Activated T-cell treated with anti-CD3 and anti-CD28 coated beads for 48 hours (primary cell): ENCODE measurements at places on chromosomes 2 and 18.

DNA sequence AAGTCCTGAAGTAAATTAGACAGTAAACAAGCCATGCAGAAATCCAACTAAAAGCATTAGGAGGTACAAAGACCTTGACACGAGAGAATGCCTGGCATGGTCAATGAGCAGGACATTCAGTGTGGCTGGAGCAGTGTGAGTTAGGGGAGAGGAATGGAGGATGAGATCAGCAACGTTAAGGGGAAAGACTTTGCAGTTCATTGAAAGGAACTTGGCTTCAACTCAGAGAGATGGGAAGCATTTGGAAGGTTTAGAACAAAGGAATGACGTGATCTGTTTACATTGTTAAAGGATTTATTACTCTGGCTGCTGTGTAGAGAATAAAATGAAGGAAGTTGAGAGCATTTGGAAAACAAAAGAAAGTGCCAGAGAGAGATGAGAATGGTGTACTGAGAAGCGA lies 621.3 kb downstream of the XIRP2 start:
- DNase-seq: no peak

DNA sequence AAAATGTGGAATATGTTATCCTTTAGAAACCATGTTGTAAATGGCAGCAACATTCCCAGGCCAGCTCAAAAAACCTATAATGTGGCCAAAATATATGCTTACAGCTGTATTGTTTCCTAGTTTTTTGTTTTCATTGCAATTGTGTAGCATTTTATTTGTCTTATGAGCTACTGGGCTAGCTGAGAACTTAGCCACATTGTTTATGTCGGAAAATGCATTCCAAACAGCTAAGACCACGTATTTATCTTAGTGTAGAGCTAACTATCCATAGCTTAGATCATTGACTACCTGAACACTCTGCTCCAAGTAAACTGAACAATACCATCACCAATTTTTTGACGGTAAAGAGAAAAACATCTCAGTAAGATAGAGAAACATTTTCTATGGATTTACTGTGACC lies 38.4 kb downstream of the METAP1D start:
- no peak for DNase-seq

DNA sequence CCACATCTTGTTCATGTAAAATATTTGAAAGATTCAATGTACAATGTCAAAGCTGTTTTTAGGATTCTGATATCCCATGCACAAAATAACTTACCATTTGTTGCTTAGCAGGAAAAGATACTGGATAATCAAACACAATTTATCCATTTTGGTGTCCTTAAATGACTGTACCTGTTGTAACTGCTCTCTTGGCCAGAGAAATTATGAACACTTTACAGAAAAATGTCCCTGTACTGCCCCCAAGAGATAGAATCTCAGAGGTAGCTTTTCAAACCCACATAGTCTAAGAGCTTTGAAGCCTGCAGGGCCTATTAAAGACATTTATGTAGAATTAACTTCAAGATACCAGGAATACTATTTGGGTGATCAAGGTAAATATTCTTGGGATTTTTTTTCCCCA lies 12.2 kb upstream of the ME2 start:
- DNase-seq: no peak

DNA sequence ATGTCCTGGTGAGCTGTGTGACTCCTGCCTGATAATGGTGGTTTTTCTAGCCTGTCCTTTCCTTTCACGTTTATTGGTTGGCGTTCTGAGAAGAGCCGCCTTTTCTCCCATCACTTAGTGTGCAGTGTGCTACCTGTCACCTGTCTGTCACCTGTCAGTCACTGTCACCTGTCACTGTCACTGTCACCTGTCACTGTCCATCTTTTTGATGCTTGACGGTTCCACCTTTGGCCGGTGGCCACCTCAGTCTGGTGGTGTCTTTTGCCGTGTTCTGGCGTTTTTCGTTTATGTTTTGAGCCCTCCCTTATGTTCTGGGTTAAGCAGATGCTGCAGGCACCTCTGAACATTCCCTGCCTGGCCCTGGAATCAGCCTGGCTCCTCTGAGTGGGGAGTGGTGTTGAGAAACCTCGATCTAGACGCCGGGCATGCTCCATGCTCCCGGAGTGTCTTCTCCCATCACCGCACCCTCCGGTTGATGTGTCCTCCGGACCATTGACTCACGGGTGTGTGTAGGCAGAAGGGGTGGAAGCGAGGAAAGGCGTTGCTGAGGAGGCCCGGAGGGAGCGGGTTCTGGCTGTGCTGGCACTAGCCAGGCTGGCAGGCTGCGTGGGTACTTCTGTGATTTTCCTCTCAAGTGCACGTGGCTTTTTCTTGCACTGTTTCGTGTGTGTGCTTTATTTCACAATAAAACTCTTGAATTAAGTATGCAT lies 20.7 kb downstream of the DTYMK start:
- no peak for DNase-seq

DNA sequence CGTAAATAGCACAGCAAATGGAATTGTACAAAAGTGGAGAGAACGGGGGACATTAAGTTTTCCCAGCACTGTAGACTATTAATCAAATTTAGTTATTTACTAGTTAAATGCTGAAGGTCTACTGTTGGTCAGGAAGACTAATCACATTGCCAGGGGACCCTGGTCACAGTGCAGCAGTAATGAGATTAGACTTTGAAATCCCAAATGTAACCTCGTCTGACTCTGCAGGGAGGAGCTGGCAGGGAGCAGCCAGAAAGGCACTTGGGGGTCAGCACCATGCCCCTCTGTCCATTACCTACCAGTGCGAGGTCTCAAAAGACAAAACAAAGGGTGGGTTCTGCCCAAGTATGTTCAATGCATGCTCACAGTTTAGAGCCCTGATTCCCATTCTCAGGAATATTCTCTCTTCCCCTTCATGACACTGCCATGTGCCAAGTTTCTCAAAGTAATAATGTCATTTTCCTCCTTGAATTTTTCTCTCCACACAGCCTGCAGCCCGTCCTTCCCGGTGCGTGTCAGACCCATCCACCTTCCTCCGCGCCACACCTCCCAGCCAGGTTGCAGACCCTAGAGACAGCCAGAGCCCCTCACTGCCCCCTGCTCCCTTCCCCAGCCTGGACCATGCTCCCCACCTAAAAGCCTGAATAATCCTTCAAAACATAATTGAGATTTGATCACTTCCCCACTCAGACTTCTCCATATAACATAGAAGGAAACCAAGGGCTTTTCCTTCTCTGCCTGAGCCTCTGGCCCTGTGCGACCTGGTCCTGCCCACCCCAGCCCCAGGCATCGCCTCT lies 52.5 kb downstream of the TMEM18 start:
- DNase-seq: no peak

GRCh38 chr2:207327513-207327912 lies 161.8 kb upstream of the KLF7 start:
- DNase-seq: no peak

DNA sequence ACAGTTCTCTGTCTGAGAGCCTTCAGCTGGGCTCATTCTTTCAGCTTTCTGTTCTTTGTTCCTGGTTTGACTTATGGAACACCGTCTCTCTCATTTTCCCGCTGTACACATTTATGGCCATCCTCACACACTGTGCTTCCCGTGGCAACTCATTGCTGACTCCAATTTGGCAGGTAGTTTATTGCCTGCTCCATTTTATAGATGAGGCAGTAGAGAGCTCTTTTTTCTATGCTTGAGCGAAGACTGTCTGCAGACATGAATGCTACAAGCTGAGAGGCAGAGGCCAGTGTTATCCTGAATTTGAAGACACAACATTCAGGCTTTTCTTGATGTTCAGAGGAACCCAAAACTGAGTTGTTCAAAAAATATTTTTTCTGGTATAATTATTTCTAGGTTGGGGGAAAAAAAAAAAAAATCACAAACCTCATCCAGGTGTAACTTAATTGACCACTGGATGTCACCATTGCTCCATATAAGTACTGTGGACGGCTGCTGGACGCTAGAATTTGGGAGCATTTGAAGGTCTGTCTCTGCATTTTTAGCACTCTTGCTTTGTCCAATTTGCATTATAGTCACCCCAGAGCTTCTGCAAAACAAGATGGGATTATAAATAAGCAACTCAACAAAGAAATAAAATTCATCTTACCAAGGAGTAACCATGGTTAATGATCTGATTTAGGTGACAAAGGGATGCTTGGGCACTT lies 83.5 kb downstream of the HRH4 start:
- no peak for DNase-seq

DNA sequence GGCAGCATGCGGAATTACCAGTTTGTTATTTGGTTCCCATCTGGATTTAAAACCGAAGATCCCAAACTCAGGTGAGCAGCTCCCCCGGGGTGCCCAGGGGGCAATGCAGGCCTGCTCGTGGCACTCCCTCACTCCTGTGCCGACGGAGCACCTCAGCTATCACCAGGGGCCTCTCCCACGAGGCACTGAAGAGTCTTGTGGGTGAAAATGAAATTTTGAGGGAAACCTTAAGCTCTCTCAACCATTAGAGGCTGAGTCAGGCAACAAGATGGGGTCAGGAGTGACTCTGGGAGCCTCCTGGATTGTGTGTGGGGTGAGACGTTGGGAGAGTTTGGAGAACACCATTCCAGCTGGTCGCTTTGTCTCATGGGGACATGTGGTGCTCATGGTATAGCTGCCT lies 189.0 kb downstream of the PRKCE start:
- no peak for DNase-seq

DNA sequence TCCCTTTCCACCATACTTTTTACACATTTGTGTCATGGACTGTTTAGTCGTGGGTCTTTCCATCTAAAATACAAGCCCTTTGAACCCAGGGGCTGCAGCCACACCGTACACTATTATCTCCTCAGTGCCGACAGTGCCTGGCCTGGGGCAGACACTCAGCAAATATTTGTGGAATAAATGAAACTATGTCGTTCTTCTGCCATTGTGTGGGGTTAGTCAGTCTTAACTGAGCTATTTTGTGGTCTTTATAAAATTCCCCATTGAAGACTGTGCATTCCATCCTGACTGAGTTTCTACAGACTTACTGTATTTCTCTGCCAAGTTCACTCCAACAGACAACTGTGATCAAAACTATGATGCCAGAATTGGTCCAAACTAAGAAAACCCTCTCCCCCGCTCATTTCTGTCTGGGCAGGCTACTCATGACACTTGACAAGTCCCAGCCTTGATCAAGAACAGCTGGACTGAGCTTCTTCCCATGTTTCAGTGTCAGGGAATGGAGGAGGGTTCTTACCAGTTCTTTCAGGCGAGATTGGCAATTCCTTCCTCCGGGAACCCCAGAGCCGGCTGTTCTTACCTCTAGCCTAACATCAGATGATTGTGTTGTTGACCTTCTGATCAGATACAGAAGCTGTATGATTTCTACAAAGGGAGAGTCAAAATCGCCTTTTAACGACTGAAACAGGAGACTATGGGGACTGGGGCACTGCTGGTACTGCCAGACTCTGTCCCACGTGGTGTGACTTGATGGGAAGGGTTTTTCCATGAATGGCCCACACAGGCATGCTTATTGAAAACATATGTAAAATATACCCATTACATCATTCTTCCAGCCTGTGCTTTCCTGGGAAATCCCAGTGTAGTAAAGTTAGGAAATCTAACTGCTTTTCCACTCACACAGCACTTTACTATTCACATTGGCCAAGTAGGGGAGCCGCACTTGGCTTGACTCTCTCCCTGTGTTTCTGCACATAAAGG lies 77.4 kb upstream of the NPAS2 start:
- no peak for DNase-seq

DNA sequence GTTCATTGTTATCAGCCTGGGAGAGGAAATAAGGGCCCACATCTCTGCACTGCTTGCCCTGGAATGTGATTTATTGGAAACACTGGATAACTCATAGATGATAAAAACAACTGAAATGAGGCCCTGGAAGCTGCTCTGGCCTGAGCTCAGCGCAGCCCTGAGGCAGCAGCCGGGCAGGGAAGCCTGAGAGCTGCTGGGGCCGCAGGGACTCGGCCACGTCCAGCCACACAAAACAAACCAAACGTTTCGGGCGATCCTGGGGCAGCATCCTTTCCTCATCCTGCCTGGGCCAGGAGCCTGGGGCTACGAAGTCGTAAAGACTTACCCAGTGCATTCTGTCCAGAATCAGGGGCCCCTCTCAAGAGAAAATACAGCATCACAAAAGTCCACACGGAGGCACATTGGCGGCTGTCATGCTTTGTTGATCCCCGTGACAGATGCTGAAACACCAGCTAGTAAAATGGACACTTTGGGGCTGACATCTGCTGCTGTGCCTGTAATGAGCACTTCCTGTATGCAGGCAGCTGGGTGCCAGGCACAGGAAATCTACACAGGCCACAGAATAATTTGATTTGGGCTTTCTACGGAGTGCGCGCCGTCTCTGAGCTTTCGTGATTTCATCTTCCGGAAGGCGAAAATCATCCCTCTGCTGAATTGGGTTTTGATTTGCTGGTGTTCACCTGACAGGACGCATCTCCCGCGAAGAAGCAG lies 250.6 kb downstream of the EIPR1 start:
- DNase-seq: no peak

- DNase-seq: no peak
Measured at GRCh38 chr2:42999391-42999841, 207.0 kb upstream of the HAAO start.

- no peak for DNase-seq
Measured at GRCh38 chr18:9854801-9855676, 30.7 kb upstream of the TXNDC2 start.

DNA sequence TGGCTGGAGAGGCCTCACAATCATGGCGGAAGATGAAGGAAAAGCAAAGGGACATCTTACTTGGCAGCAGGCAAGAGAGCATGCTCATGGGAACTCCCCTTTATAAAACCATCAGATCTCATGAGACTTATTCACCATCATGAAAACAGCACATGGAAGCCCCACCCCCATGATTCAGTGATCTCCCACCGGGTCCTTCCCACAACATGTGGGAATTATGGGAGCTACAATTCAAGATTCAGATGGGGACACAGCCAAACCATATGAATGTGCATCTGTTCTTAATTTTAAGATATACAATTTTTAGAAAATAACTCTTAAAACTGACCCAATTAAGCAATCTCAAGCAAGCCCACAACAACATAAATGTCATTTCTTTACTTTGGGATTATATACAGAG lies 12.6 kb downstream of the C18orf63 start:
- DNase-seq: no peak

DNA sequence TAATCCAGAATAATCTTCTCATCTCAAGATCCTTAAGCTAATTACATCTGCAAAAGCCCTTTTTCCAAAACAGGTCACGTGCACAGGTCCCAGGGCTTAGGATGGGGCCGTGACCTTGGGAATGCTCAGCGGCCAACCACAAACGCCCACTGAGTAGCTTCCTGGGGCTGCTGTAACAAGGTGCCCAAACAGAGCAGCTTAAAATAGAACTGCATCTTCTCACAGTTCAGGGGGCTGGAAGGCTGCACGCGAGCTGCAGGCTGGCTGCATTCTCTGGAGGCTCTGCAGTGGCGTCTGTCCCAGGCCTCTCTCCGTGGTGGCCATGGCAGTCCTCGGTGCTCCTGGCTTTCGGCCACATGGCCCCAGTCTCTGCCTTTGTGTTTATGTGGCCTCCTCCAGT lies 31.9 kb downstream of the ADI1 start:
- no peak for DNase-seq

DNA sequence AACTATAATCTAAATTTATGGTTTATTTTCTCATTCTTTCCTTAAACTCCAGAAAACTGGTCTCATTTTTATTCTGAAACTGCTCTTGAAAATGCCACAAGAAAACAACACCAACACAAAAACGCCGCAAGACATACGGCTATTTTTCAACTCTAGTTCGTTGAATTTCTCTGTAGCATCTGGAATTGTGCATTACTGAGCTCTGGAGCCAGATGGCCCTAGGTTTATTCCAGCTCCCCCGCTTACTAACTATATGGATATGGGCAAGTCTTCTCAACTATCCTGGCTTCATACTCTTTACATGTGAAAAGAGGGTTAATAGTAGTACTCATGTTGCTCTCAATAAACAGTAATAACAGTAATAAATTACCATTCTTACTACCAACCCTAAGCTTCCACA lies 19.9 kb downstream of the FAM98A start:
- DNase-seq: no peak

GRCh38 chr2:23636426-23636825 lies 251.4 kb downstream of the KLHL29 start:
- no peak for DNase-seq
